SHP77 (cell line): ENCODE measurements at places on chromosomes 11 and 22.

DNA sequence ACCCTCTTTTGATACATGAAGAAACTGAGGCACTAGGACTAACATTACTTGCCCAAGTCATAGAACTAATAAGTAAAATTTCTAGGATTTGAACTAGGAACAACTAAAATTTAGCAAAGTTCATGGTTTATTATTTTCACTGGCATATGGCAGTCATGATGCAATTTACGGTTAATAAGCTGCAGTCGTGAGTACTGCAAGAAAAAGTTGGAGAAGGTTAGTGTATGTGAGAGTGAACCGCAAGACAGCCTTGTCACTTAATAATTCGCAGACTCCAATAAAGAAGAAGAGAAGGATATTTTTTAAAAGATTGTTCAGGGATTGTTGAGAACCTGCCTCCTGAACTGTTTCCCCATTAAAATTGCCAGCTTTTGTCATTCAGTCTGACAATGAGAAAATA lies 663.4 kb upstream of the TENM4 start:
- DNase-seq: no peak

DNA sequence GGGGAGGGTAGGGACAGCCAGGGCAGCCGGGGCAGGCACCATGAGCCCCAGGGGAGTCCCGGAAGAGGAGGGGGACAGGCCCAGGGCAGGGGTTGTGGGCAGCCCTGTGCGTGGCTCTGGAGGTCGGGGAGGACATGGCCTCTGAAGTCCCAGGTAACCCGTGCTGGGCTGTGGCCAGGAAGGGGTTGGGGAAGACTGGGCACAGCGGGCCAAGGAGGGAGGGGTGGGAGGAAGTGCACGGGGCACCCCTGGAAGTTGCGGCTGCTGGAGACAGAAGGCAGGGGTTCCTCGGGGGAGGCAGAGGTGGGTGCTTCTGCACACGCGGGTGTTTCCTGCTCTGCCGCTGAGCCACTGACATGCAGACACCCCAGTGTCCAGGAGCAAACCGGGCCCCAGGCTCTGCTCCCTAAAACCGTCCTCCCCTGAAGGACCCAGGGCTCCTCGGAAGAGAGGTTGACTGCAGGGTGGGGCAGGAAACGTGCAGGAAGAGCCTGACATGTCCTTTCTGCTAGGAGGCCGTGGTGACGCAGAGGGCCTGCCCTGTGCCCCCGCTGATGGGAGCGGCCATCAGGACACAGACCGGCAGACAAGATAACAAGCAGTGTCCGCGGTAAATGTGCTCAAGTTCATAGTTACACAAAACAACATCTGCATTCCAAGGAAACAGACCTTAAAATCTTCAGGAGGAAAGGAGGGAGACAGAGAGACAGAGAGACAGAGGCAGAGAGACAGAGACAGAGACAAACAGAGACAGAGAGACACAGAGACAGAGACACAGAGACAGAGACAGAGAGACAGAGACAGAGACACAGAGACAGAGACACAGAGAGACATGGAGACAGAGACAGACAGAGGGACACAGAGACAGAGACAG lies 5.7 kb downstream of the TNNI2 start:
- DNase-seq: no peak

GRCh38 chr11:112822478-112823274 lies 138.5 kb upstream of the NCAM1 start:
- DNase-seq: peak; percentile 74

- no peak for DNase-seq
Measured at GRCh38 chr11:84990141-84990540, 637.0 kb downstream of the DLG2 start.

DNA sequence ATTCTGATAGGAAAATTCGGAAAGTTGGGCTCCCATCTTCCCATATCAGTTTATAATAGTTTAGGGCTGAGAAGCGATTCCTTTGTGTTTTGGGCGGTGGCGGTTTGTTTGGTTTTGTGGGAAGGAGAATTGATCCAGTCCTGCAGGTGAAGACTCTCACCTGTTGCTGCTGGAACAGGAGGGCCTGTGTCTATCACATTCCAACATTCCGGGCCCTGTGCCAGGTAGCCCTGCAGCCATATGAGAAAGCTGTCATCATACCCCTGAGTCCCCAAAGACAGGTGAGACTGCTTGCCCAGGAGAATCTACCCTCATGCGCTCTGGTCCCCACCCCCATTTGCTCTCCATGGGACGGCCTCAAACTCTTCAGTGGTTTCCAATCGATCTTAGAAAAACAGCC lies 62.1 kb downstream of the TRAF6 start:
- DNase-seq: no peak

GRCh38 chr11:117489999-117490679 lies 162.5 kb downstream of the CEP164 start:
- DNase-seq: no peak

DNA sequence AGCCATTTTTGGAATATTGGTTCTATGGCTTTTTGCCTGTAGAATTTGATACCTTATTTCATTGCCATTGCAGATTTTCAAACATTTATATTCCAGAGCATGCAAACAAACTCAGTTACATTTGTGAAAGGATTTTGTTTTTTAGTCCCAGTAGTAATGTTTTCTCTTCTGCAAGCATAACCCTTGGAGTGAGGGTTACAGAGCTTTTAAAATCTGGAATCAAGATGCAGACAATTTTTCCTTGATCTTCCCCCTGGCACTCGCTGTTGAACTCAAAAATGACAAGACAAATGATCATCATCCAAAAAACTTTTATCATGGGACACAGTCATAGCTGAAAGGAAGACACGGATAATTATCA lies 20.8 kb downstream of the BBOX1 start:
- DNase-seq: no peak

DNA sequence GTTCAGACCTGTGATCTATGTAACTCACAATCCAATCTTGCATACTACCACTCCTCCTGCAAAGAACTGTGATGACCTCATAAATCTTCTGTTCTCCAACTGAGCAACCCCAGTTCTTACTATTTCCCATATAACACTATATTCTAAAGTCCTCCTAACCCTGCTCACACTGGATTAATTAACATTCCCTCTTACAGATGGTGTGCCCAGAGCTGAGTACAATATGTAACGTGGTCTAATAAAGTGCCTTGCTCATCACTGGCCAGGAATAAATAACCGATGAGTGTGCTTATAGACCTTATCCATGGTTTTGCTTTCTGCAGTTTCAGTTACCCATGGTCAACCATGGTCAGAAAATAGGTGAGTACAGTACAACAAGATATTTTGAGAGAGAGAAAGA lies 28.6 kb downstream of the PRCP start:
- DNase-seq: no peak

DNA sequence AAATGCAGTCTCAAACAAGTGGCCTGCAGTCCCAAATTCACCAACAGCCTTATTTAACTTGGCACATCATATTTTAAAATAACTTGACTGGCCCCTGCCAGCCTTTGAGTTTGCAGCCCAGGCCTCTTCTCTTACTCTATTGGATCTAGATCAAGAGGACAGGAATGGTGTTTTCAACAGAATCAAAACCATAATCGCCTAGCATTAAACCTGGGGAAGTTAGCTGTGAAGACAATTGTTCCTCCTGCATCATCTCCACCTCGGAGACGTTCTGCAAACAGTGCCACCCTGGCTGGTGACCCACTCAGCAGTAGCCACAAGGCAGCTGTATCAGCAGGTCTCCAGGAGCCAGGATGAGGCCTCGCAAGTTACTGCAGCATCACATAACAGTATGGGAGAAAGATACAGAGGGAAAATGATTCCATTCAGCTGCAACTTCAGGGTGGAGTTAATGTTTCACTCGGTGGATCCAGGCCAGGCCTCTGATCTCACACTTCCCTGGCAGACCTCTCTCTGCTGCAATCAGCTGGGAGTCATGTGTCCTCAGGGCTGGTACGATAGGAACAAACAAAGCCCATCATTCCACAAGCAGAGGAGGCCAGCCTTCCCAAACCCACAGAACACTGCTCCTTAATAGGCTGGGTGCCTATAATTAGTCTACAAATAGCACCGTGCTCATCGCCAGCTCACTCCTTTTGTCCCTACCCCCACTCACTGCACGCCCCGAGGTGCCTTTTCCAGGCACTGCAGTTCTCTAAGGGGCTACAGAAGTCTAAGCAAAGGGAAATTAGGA lies 18.6 kb upstream of the SCN2B start:
- no peak for DNase-seq

- no peak for DNase-seq
Measured at GRCh38 chr11:108559340-108559739, 34.2 kb downstream of the EXPH5 start.

DNA sequence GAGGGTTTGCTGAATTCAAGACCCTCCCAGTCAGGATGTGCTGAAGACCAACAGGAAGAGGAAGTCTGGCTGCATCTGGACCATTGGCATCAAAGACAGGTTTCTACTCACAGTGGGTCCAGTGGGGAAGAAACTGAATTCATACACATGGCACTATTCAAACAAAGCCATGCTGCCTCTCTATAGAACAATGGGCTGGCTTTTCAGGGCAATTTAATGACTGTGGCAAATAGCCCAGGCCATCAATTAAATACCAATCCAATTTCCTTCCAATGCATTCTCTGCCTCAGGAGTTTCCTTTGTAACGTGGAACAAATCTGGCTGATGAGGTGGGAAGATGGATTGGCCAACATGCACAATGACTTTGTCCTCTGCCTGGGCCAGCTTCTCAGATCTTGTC lies 98.6 kb downstream of the SEZ6L start:
- no peak for DNase-seq

GRCh38 chr11:121672630-121673487 lies 220.1 kb upstream of the SORL1-AS1 start:
- no peak for DNase-seq

DNA sequence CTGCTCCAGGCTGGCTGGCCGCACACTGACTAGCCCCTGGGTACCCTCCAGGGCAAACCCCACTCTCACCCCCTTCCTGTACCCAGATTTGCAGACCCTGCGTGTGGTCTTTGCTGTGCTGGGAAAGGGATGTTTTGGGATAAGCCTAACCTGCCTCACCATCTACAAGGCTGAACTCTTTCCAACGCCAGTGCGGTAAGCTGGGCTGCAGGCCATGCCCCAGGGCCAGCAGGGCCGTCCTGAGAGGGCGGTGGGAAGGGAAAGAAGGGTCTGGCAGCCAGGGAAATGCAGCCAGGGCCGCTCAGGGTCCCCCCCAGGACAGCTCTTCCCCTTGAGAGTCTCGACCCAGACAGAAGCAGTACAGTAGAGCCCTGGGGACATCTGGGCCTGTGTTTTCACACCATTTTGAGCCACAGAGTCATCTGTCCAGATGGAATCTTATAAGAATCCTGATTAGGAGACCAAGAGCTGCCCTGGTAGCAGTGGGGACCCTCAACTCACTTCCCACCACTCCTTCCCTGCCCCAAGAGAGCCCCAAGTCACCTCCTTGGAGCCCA lies 22.4 kb upstream of the SLC22A12 start:
- no peak for DNase-seq

DNA sequence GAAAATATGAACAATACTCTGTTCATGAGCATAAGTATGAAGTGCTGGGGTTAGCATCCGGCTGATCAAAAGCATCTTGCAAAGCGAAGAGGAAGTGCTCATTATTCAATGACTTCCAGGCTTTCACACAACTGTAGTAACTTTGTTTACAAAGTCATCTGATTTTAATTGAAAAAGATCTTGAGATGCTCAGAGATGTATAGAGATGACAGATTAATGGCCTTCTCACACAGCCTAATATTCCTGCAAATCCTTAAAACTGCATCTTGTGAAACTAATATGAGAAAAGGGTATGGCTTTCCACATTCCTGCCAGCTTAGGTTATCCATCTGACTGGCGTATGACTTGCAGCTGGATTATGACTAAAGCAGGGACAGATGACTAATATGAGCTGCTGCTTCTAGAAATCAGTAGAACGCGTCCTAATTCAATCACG lies 125.4 kb downstream of the CASP12 start:
- no peak for DNase-seq

DNA sequence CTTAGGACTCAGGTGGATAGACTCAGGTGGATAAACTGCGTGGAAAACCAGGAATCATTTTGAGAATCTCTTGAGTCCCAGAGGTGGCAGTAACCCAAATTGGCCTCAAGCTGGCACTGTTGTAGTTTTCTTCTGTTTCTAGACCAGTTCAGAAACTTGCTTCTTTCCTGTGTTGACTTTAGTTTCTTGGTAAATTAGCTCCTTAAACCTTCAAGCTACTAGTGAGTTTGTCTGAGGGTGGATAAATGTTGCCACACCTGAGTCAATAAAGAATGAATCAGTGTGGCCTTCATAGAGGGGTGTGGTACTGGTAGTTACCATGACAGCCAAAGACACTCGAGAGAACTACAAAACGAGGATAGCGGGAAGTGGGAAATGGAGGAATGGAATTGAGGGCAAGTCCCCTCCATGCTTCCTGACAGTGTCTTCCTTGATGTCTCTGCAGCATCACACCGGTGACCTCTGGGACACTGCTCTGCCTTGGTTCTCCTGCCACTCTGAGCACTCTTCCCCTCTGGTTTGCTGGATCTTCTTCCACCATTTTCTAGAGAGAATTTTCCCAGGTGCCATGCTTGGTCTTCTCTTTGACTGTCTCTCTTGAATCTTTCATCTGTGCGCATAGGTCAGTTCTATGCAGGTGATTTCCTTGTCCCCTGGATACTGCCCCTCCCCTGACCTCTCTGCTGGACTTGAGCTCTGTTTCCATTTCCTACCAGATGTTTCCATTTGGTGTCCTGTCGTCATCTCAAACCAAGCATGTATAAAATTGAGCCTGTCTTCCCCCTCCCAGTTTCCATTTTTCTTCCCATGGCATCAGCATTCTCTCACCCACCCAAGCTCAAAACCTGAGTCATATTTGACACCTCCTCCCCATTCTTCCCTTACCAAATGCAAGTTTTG lies 7.2 kb downstream of the POLD4 start:
- DNase-seq: peak; percentile 52

DNA sequence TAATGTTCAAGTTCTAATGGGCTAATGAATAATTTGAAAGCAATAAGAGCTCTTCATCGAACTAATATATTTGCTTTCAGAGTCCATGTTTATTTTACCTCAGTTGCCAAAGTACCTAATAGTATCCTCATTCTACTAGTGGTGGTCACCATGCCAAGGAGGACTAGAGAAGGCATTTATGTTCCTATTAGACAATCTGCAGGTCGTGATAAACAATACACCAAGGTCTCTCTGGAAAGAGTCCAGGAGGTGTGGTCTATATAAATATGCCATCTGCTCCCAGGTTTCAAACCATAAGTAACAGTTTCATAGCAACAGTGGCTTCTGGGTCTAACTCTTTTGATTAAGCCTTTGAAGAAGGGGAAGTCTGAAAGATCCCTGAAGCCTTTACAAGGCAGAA lies 42.9 kb downstream of the ARFGAP3 start:
- no peak for DNase-seq

GRCh38 chr11:77205467-77206263 lies 77.6 kb downstream of the MYO7A start:
- no peak for DNase-seq

GRCh38 chr11:113314389-113315301 lies at the start of gene TTC12:
Gene TTC12 (plus strand): TSS chr11:113314583. CDS start chr11:113316258, 1,675 bp downstream.
- DNase-seq: peak; percentile 81
